ENCODE measurements at places on chromosomes 13 and 19. TPM values are rescaled to one million over a fixed set of nuclear protein-coding genes. Genes with fewer than 3 reads are reported as not detected.

DNA sequence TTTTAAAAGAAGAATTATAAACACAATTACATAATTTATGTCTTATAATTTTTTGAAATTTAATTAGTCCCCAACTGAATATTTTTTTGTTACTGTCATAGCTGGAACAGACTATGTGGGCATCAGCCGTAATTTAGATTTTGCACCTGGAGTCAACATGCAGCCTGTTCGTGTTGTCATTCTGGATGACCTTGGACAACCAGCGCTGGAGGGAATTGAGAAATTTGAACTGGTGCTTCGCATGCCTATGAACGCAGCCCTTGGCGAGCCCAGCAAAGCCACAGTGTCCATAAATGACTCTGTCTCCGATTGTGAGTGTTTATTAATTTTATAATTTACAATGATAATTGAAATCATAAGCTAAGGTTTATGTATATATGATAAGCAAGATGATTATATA, 142.3 kb downstream of the STOML3 start:
- H3K27me3 ChIP-seq: peaks cover 2% of the 10 kb centered on the region
- H3K36me3 ChIP-seq: no peaks in the 10 kb centered on the region
- H3K27ac ChIP-seq: no peak overlapping the region
- no peak for DNase-seq

Gene ZNF829
- total RNA-seq: 6.0 TPM

- DNase-seq: no peak
- H3K4me3 ChIP-seq: no peak overlapping the region
- H3K36me3 ChIP-seq: peaks cover 57% of the 10 kb centered on the region
- H3K27ac ChIP-seq: no peak overlapping the region
- no peaks in the 10 kb centered on the region for H3K27me3 ChIP-seq
Measured at GRCh38 chr19:10133596-10133995, 13.9 kb upstream of the EIF3G start.

- H3K27me3 ChIP-seq: no peaks in the 10 kb centered on the region
- H3K27ac ChIP-seq: no peak overlapping the region
- H3K4me3 ChIP-seq: no peak overlapping the region
- no peaks in the 10 kb centered on the region for H3K36me3 ChIP-seq
- H3K4me1 ChIP-seq: no peaks in the 10 kb centered on the region
- no peak for DNase-seq
Measured at GRCh38 chr19:5863030-5863665, 7.2 kb downstream of the FUT5 start.

- H3K27me3 ChIP-seq: no peaks in the 10 kb centered on the region
- no peak overlapping the region for H3K4me3 ChIP-seq
- H3K27ac ChIP-seq: no peak overlapping the region
- DNase-seq: no peak
- no peaks in the 10 kb centered on the region for H3K4me1 ChIP-seq
- H3K36me3 ChIP-seq: peaks cover 2% of the 10 kb centered on the region
Measured at GRCh38 chr13:23730251-23730650, 158.9 kb downstream of the MIPEP start.

Gene TMEM59L
- not detected for total RNA-seq

DNA sequence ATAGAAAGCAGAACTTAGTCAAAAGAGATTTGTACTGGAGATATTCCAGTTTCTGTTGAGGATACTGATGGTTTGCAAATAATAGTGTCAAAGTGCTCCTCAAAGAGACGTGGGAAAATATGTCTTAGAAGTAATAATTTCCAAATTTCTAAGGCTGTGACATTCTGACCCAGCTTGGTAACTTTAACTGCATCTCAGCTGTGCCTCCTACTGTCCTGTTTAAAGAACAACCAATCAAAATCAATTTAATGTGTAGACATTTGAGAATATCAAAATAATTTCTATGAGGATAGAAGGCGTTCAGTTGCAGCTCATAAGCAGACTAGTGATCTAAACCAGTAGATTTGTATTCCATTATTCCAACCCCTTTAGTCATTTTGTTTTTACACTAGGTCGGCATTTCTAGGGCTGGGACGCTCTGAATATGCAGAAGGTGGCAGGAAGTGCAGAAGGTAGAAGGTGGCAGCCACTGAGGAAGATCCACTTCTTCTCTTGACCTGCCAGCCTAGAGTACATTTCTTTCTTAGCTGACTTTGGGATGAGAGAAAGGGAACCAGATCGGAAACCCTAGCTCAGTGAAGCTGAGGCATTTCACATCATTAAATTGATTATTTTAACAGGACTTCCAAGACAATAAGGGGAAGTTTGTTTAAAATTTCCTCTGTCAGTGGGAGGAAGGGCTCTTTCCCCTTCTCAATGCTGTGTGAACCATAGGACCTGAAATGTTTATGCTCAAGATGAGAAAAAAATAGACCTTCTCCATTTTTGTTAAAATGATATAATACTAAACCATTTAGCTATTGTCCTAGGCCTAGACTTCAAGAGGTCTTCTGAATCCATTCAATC, 67.5 kb downstream of the COL4A1 start:
- no peak overlapping the region for H3K27ac ChIP-seq
- H3K4me3 ChIP-seq: no peak overlapping the region
- DNase-seq: no peak
- H3K27me3 ChIP-seq: peaks cover 18% of the 10 kb centered on the region
- no peaks in the 10 kb centered on the region for H3K36me3 ChIP-seq

All from activated CD8-positive, alpha-beta T cell treated with anti-CD3 and anti-CD28 coated beads, Interleukin-2, amount 10 ng/mL, durations not matched to agents 7 days and 5 days (primary cell).